ENCODE measurements at places on chromosomes 12 and 14.

DNA sequence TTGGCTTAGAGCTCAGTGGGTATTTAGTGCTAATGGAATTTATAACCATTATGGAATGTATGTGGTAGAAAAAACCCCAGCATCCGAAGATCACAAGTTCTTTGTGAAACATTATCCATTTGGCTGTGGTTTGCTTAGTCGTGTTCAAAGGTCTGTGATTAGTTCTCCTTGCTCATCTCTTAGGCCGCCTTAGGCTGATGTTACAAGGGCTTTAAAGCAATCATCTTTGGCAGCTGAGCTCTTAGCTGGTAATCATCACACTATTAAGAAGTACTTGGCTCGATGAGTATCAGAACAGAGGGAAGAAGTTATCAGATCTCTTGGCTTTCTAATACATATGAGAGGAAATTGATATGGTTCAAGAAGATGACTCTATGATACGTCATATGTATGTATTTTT, 124.1 kb upstream of the E2F7 start:
- DNase-seq = no peak

- no peak for DNase-seq
These were observed 249.6 kb upstream of the SOX5 start for GRCh38 chr12:24198936-24199671.

DNA sequence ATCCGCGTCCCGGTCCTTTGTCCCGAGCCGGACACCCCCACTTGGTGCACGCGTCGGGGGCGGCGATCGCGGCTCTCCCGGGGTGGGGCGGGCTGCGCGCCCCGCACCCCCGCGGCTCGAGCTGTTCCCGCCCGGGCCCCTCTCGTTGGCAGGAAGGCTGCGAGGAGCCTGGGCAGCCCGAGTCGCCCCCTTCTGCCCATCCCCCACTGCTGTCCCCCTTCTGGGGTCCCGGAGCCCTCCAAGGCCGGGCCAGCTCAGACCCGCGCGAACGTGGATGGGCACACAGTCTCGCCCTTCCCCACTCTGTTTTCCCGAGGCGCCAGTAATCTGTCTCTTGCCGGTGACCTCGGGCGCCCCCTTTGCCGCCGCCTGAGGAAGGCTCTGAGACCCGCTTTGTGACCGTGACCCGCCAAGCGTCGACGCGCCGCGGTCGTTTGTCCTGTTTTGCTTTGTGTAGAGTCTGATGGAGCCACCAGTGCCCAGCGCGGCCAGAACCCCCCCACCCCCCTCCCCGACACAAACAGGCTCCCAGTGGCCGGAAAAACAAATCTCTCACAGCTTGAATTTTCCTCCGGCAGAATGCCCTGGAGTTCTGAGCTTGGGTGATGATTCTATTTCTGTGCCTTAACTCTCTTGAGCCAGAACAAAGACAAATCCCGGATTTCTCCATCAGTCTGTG, 610 bp downstream of the C14orf132 start:
- no peak for DNase-seq

GRCh38 chr12:110930348-110931314, 10.3 kb upstream of the MYL2 start:
- no peak for DNase-seq

GRCh38 chr14:103283916-103284315, 50.1 kb upstream of the EIF5 start:
- no peak for DNase-seq

DNA sequence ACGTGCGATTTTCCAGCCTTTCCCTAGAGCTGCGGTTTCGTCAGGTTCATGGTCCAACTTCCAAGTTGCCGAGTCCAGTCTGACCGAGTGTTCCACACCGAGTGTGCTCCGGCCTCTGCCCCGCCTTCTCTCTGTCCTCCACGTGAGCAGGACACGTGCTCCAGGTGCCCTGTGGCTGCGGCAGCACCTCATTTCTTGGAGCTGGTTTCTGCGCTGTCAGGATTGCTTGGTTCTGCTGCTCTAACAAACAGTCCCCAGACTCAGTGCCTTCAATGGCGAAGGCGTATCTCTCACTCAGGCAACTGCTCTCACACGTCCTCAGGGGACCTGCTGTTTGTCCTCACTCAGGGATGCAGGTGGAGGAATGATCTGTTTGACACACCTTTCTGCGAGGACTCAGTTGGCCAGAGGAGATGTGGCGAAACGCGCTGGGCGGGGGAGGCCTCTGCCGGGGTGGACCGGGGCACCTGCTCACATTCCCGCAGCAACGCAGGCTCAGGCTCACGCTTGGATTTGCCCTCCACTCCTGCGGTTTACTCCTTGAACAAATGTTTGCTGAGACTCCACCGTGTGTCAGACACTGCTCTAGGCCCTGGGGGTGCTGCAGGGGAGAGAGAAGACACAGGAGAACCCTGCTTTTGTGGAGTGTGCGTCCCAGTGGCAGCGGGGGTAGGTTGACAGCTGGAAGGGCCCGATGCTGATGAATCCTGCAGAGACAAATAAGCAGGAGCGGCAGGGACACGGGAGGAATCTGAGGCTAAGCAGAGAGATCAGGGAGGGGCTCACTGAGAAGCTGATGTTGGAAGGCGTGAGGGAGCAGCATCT, 63.4 kb upstream of the FBRSL1 start:
- no peak for DNase-seq

DNA sequence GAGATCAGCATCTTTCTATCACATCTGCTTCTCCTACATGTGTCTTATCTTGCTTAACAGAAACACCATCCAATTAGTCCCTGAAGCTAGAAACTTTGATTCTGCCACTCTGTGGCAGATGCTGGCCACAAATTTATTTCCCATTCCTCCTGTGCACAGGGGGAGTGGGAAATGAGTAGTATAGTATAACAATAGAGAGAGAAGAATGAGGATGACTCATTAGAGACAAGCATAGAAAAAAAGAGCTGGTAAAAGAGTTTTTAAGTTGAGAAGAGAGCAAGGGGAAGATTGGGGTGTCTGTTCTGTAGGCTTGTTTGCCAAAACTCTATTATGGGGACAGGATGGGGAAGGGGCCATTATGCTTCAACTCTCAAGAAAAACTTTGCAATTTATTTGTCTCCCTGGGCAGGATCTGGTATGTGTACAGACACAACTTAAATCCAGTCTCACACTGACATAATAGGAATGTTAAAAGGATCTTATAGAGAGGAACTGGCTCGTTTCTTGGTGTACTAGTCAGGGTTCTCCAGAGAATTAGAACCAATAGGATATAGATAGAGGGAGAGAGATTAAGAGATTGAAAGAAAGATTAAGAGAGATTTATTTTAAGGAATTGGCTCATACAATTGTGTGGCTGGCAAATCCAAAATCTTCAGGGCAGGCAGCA, 142.6 kb upstream of the CPSF6 start:
- DNase-seq = no peak

DNA sequence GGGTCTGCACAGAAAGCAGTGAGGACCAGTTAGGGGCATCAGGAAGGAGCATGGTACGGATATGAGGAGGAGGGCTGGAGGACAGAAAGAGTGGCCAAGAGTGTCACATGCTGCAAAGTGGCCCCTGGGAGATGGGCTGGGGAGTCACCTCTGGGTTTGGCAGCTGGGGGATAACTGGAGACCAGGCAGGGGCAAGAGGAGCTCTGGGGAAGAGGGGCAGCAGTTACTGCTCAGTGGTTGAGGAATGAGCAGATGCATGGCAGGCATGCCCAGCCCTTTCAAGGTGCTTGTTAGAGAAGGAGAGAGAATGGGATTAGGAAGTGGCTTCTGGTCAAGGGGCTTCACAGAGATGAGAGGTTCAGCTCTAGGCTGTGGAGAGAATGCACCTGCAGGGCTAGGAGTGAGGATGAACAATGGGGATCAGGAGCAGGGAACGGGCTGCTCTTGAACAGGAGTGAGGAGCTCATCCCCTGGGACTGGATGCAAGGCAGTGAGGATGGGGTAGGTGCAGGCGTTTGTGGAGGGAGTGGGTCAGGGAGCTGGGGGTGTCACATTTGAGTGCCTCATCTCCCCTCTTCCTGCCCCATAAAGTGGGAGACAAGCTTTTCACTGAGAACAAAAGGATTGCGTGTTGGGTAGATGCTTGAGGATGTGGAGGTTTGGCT, 127.5 kb downstream of the PAPOLA start:
- no peak for DNase-seq

GRCh38 chr14:36021591-36022320, 154.8 kb downstream of the PTCSC3 start:
- peak; percentile 9 for DNase-seq

DNA sequence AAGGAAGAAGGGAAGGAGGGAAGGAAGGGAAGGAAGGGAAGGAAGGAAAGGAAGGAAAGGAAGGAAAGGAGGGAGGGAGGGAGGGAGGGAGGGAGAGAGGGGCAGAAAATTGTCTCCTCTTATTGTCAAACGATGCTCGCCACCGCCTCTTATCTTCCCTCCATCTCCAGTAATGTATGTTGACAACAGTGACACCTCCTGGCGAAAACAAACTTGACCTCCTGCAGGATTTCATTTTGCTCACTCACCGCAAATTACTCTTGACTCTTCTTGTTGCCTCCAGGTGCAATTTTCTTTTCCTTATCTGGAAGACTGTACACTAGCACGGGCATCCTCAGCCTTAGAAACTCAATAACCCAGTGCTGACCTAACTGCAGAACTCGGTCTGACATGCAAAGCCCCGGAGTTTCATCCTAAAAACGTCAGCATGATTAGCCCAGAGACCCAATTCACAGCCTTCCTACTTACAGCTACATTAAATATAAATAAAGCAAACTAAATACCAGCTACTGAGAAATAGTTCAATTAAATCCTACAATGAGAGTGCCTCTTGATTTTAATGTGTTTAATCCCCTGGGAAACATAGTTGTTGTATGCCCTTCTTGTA, 512.4 kb upstream of the TMPO start:
- DNase-seq = peak; percentile 47

GRCh38 chr12:110543252-110543959, 39.7 kb downstream of the PPTC7 start:
- no peak for DNase-seq

DNA sequence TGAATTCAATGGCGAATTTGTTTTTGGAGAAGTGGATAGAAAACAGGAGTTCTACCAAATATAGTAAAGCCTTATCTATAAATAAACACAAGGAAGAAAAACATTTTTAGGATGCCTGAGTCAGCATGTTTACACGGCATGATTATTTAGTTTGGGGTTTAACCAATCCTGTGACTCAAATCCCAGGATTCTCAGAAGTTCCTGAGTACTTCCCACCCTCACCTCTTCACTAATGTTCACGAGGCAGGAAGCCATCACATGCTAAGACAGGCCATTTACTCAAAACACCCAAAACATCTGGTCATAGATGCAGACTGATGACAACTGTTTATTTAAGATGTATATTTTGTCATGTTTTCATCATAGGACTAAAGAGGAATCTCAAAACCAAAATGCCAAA, 3.4 kb upstream of the GLRX5 start:
- DNase-seq = peak; percentile 39

GRCh38 chr12:6703631-6704030, 3.0 kb upstream of the PIANP start:
- DNase-seq = no peak

- no peak for DNase-seq
These were observed 80.7 kb downstream of the ACTN1 start for GRCh38 chr14:68898248-68899032.

GRCh38 chr14:19799880-19800279, 3.7 kb upstream of the OR4N2 start:
- no peak for DNase-seq

DNA sequence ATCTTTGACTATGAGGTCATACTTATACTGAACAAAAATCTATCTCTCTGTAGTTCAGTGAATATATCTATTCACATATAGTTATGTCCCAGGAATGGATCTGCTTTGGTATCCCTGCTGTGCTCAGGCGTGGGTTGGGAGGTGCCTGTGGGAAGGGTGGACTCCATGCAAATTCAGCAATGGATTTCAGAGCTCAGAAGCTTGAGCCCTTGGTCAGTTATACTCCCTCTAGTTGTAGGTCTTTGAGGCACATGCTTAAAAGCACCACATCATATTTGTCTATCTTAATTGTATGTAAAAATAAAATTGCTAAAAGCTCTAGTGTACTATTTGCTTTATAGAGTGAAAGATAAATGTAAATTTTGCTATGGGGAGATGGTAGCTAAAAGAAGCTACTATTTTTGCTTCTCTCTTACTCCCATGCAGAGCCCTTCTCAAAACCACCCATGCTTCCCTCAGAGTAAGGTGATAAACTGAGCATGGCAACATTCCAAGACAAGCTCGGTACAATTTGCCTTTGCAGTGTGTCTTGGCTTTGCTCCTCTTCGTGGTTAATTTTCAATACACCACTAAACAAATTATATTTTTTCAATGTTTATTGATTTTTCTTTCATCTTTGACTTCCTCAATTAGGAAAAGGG, 54.9 kb downstream of the SLC16A7 start:
- no peak for DNase-seq

GRCh38 chr12:15752785-15753184, 36.4 kb downstream of the EPS8 start:
- DNase-seq = no peak

GRCh38 chr14:49051328-49052060, 534.7 kb downstream of the RPS29 start:
- no peak for DNase-seq

DNA sequence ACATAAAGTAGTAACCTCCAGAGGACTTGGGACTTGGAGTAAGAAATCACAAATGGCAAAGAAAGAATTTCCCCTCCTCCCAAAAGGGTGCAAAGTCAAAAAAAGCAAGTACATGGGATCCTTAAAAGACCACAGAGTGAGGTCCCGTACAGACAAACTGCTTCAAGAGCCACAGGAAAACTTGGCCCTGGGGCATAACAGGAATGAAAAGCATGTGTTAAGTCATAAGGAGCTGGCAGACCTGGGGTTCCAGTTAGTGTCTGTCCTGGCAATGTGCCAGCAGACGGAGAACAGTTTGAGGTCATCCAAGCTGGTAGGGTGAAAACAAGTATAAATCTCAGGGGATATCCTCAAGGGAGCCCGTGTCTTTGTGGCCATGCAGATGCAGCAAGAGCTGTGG, 73.2 kb downstream of the HSD17B6 start:
- no peak for DNase-seq

- no peak for DNase-seq
These were observed 286.4 kb upstream of the PRKD1 start for GRCh38 chr14:30214014-30214413.

GRCh38 chr14:96380735-96381134, 11.2 kb upstream of the AK7 start:
- peak; percentile 23 for DNase-seq

- no peak for DNase-seq
These were observed 22.7 kb upstream of the IFNG-AS1 start for GRCh38 chr12:67966560-67966959.

DNA sequence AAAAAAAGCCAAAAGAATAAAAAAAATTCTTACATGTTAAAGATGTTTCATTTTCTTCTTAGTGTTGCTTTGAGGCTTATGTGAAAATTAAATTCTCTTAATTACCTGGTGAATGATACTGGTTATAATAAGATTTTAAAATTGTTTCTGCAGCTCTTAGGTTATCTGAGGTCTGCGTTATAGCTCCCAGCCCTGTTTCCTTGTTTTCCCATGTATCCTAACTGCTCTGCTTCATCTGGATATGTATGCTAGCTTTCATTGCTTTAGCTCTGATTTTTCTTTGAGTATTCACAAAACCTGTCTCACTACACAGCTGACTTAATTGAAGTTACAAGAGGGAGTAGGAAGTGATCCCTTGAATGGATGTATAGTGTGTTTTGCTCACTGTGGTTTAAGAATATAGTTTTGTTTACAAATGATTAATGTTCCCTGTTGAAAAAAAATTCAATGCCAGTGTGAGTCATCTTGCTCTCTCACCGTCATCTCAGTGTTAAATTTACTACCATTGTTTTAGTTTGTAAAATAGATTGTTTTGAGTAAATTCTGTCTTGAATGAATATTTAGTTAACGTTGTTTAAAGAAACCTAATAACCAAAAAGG, 26.8 kb downstream of the CPSF6 start:
- peak; percentile 35 for DNase-seq

All from activated CD4-positive, alpha-beta T cell treated with anti-CD3 and anti-CD28 coated beads, Interleukin-10, Interleukin-2, amounts not matched to agents 100 ng/mL and 50 ng/mL, durations not matched to agents 16 hours and 8 hours (primary cell).